Activated naive CD4-positive, alpha-beta T cell (primary cell): ENCODE measurements at places on chromosomes 11 and 22.

GRCh38 chr11:47099214-47099917 is 77.3 kb downstream of the ARFGAP2 start:
- DNase-seq, result no peak

DNA sequence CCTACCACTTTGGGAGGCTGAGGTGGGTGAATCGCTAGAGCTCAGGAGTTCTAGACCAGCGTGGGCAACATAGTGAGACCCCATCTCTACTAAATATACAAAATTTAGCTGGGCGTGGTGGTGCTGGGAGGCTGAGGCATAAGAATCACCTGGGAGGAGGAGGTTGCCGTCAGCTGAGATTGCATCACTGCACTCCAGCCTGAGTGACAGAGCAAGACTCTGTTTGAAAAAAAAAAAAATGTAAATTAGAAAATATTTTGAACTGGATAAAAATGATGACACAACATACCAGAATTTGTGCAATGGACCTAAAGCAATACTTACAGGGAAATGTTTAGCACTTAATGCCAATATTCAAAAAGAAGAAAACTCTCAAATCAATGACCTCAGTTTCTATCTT is 46.4 kb downstream of the ATG16L2 start:
- no peak for DNase-seq

DNA sequence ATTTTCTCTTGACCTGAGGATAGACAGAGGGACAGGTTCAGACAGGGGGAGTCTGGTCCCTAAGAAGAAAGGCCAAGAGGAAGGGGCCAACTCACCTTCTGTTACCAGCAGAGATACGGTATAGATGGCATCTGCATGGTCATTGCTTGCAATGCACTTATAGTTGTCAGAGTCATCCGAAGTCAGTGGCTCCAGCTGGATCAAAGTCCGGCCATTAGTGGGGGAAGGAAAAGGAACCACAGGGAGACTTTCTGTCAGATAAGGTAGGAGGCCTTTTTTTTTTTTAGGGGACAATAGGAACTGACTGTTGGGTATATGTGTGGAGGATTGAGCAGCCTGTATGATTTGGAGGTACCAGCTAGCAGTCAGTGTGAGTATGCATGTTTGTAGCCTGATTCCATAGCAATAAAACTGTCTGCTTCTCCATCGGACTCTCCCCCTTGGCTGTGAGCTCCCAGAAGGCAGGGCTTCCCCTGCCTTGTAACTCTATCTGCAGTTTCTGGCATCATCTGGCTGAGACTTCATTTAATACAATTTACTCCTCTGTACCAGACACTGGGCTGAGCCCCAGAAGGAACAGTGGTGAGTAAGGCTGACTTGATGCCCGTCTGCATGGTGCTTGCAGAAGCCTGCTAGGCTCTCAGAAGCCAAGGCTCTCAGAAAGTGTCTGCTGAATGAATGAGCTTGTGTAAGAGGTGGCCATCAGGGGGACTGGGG is 5.7 kb downstream of the IGSF22 start:
- no peak for DNase-seq

DNA sequence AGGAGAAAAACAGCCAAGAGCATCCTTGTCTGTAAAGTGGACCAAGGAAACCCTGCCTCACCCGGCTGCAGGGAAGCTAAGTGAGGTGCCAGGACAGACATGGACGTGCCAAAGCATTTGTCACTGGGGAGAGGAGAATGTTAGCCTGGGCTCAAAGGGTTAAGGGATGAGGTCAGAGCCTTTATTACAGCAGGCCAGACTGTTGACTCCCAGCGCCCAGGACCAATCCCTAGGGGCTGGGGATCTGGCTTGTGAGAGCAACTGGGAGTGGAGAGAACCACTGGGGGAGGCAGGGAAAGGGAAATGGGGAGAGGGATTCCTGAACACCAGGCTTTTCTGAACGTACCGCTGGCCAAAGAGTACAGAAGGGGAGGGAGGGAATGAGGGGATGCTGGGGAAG is 2.6 kb downstream of the CHRM1 start:
- DNase-seq, result no peak

GRCh38 chr11:110990311-110990710 is 255.2 kb upstream of the POU2AF2 start:
- no peak for DNase-seq

GRCh38 chr11:121610706-121611105 is 157.9 kb upstream of the SORL1-AS1 start:
- DNase-seq, result no peak

- DNase-seq, result no peak
Observed at GRCh38 chr11:65440831-65441499, 18.4 kb downstream of the NEAT1 start.
